ENCODE measurements at places on chromosomes 12 and 14.

DNA sequence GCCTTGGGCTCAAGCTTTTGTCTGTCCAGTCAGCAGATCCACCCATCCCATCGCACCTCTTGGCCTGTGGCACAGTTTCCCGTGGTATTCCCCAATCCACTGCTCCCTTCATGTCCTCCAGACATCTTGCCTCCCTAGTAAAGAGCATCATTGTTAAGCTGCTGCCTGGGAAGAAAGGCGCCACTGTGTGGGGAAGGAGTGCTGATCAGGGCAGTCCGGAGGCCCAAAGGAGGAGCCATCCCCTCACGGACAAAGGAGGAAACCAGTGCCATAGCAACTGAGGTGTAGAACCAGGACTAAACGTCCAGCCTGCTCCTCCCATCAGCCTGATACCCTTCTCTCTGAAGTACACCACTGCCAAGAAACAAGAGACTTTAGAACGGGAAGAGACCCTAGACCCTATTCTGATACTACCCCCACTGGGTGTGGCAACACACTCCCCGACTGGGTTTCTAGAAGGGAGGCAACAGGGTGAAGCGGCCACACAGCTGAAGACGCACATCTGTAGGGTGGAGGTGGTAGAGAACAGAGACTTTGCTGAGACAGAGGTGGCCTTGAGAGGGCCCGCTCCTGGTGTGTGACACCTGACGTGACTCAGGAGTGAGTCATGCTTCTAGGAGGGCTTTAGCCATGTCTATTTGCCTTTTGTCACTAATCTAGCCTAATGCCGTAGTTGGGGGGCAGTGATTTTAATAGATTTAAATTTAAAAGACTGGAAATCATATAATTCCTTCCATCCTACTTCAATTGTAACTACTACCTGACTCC lies 185.0 kb downstream of the DPF3 start:
- no peak for DNase-seq

GRCh38 chr14:58656671-58657411 lies 19.1 kb downstream of the DACT1 start:
- no peak for DNase-seq

DNA sequence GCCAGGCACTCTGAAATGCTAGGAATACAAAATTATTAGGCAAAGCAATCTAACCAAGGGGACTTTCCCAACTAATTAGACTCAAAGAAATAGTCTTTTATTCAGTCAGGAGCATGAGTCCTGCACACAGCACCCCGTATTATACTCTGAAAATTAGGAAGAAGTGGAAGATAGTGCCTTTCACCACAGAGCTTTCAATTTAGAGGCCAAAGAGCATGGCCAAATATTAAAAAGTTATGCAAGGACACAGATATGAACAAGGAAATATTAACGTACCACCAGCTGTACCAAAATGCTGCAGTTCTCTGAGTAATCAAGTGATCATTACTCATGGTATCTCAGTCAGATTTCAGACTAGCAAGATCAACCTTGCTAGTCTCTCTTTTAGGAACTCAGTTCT lies 22.6 kb upstream of the MDM2 start:
- DNase-seq, result no peak

DNA sequence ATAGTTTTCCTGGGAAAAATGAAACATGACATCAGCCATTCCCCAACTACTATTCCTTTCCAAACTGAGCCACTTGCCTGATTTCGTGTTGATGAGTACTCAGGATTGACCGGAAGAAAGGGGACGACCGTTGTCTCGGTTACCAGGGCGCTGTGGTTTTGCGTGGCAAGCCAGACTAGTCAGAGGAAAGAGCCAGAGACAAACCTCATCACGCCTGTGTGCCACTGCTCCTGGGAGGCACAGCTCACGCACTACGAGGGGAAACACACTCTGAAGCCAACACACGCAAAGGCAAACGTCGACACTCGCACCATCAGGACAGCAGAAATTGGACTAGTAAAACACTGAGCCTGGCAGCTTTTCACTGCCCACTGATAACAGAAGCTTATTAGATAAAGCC lies 35.0 kb downstream of the GIT2 start:
- no peak for DNase-seq

- DNase-seq, result no peak
Measured at GRCh38 chr14:50542941-50543418, 10.6 kb upstream of the MAP4K5 start.

DNA sequence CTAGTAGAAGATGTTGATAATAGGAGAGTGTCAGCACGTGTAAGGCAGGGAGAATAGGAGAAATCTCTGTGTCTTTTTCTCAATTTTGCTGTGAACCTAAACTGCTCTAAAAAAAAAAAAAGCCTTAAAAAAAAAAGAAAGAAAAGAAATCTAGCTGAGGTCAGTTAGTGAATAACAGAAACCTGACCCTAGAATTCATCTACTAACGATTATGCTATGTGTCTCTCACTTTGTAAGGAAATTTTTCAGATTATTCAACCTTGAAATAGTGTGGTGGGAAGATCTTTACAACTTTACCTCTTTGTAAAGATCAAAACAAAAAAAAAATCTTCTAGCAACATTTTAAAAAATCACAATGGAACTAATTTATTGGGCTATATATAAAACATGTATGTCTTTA lies 995.7 kb downstream of the GALC start:
- no peak for DNase-seq

DNA sequence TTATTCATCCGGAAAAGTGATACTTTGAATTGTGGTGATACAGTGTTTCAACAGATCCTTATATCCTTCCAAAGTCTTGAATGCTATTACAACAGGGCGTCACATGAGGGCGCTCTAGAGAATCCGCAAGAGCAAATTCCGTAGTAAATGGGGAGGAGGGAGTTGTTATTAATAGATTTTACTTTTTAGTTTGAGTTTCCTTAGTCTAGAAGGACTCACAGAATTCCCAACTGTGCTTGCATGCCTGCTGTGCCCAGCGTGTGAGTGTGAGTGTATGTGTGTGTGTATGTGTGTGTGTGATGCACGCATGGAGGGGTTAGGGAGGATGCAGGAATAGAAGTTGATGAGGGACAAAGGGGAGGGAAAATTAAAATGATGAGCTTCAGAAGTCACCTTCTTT lies 375.3 kb downstream of the C12orf75 start:
- no peak for DNase-seq

DNA sequence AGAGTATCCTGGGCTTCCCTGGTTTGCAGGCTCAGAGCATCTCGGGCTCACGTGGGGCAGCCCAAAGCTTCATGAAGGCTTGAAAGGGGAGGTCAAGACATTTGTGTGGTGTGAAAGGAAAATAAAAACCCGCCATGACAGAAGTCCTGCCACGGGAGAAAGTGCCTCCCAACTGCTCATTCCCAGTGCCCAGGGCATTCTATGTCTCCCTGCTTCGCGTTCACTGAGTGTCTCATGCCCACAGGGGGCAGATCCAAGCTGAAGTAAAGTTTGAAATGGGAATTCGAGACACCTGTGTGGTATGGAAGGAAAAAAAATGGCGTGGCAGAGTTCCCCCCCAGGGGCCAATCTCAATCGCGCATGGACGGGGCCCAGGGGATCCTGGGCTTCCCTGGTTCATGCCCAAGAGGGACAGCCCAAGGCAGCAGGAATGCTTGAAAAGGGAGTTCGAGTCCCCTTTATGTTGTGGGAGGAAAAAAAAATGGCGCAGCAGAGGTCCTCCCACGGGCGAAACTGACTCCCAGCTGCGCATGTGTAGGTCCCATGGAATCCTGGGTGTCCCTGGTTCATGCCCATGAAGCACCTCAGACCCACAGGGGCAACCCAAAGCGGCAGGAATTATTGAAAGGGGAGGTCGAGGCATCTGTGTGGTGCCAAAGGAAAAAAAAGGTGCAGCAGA lies 576.7 kb downstream of the ALG10 start:
- no peak for DNase-seq

DNA sequence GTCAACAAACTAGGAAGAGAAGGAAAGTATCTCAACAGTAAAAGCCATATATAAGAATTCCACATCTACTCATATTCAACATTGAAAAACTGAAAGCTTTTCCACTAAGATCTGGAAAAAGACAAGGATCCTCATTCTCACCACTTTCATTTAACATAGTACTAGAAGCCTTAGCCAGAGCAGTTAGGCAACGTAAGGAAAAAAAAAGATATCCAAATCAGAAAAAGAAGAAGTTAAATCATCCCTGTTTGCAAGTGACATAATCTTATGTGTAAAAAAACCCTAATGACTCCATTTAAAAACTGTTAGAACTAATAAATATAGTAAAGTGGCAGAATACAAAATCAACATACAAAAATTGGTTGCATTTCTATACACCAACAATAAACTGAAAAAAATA lies 426.2 kb downstream of the BCAT1 start:
- no peak for DNase-seq

- DNase-seq, result no peak
Measured at GRCh38 chr14:72608391-72609204, 285.3 kb downstream of the DPF3 start.

GRCh38 chr12:116958402-116959197 lies 47.9 kb downstream of the FBXW8 start:
- DNase-seq, result no peak

- no peak for DNase-seq
Measured at GRCh38 chr12:124484526-124484953, 82.9 kb downstream of the NCOR2 start.

DNA sequence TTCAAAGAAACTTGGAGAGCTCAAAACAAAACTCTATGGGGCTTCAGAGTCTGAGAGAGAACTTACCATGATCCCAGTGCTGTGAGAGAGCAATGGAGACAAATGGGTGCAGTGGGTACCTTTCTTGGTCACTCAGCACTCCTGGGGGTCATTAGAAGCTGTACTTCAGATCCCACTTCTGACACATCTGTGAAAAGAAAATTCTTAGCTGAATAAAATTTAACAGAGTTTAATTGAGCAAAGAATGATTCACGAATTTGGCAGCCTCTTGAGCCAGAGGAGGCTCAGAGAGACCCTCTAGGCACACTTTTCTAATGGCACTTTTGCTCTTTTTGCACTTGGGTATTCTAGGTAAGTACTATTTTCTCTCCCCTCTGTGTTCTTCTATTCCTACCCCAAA lies 96.8 kb upstream of the SYT10 start:
- no peak for DNase-seq

DNA sequence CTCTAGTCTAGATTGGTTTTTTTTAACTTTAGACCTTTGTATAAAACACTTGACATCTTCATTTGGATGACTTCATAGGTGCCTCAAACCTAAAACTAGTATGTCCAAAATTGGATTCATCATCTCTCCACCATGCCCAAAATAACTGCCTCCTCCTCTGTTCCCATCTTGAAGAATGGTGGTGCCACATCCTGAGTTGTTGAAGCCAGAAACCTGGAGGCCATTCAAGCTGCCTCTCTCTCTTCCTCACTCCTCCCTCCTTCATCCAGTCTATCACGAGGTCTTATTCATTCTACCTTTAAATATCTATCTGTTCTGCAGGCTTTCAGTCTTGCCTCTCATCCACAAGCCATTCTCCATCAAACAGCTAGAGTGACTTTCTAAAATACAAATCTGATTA lies 26.5 kb upstream of the USP44 start:
- no peak for DNase-seq

DNA sequence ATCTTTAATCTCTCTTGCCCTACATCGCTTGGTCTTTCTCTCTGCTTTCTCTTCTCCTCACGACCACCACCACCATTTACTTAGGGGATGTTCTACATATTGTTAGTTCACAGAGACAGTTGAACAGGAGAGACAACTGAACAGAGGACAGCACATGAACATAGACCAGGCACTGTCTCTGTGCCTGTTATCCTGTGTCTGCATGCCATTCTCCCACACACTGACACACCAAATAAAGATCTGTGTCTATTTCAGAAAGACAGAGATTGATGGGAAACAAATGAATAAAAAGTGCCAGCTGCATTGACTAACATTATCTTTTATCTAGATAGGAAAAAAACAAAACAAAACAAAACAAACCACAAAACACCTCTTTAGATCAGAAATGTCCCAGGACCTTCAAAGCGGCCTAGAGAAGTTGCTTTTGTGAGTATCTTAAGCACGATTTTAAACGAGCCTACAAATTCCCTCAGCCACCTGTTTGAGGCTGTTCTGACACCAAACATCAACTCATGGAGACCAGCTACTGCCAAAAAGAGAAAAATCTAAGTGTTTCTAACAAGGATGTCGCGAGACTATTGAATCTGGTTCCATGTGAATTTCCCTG lies 77.6 kb upstream of the PARP11 start:
- no peak for DNase-seq

DNA sequence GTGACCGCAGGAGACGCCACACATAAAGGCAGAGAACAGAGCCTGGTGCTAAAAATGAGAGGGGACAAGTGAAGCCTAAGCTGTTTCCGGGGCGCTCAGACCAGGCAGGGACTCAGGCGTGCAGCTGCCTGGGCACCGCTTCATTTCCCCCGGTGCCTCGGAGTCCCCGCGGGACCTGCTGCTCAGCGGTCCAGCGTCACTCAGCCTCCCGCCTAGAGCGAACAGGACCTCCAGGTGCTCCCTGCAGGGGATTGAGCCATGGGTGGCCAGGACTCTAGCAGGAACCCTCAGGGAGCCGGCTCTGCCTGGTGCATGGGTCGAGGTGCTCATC lies 31.0 kb downstream of the CCDC85C start:
- DNase-seq, result no peak

GRCh38 chr12:2944401-2945047 lies 14.7 kb upstream of the TEAD4 start:
- DNase-seq, result no peak

GRCh38 chr12:46983393-46983793 lies 96.0 kb upstream of the PCED1B start:
- no peak for DNase-seq

DNA sequence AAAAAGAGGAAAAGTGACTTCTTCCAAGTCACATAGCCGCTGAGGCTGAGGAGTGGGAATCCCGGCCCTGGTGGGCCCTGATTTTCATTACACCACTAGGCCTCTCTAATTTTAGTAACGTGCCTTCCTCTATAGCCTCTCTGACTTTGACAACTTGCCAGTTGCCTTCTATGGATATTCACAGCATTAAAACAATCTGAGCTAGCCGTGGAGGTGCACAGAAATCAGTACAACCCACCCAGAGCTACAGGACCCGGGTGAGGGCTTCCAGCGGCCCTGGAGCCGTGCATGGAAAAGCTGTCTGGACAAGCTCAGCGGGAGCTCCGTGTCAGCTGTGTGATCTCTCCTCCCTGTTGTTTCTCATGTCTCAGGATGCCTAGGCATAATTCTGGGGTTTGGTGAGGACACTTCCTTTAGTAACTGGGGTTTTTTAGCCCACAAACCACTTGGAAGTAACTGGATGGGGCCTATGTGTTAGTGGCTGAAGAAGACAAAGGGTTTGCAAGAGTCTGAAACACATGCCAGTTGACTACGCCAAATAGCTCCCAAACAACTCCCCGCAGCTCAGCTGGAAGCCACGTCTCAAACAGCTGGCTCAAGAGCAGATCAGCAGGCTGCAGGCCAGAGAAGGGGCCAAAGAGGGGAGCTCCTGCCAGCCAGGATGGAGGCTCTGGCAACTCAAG lies 53.0 kb downstream of the SSH1 start:
- DNase-seq, result no peak

GRCh38 chr14:82657186-82657675 lies 1123.6 kb upstream of the SEL1L start:
- no peak for DNase-seq

GRCh38 chr12:131591136-131591535 lies 119.8 kb upstream of the SFSWAP start:
- DNase-seq, result no peak
